C1 segment of cervical spinal cord (tissue), 14 donors: ENCODE measurements at places on chromosomes 2 and 18.
A peak's percentile ranks its signal among the peaks of the same experiment; 100 is the strongest.

DNA sequence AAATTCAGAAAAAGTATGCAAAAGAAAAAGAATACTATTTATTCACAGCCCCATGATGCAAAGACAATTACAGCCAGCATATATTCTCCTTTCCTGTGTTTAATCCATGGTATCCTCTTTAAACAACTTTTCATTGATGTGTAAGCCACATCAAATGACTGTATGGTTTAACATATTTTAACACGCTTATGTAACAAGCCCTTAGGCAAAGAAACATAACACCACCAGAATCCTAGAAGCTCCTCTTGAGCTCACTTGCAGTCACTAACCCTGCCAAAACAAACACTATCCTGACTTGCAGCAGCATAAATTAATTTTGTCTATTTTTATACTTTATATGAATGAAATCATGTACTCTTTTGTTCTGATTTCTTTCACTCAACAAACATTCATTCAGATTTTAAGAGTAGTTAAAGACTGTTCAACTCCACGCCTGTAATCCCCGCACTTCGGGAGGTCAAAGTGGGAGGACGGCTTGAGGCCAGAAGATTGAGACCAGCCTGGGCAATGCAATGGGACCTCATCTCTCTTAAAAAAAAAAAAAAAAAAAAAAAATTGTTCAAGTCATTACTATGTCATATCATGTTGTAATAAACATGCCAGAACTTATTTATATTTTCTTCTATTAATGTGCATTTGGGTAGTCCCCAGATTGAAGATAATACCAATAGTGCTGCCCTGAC, 226.3 kb downstream of the NBAS start:
- DNase-seq, result no peak

DNA sequence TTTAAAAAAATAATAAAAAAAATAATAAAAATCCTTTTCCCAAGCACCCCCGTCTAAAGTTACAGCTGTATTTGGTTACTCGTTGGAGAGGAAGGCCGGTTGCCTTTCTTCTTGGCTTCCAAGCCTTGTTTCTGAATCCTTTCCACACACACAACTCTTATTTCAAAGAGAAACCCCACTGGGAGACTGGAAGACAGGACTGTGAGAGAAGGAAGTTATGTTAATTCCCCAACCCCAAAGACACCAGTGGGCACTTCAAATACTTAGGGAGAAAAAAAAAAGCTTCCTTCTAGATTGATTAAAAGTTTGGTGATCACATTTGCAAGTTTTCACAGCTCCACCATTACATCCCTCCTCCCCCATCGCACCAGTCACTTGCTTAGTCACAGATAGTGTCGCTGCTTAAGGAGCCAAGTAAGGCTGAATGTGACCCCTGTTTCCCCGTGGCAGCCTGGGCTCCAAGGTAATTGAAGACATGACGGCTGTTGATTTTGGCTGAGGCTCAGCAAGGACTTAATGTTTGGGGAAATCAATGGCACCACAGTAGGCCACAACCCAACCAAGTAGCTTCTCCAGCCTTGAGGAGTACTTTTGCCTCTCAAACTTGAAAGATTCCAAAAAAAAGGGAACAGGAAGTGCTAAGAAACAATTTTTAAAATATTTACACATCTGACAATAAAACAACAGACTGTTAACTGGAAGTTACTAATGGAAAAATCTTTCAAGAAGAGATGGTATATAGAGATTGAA, 40.8 kb upstream of the FRZB start:
- DNase-seq, result no peak

DNA sequence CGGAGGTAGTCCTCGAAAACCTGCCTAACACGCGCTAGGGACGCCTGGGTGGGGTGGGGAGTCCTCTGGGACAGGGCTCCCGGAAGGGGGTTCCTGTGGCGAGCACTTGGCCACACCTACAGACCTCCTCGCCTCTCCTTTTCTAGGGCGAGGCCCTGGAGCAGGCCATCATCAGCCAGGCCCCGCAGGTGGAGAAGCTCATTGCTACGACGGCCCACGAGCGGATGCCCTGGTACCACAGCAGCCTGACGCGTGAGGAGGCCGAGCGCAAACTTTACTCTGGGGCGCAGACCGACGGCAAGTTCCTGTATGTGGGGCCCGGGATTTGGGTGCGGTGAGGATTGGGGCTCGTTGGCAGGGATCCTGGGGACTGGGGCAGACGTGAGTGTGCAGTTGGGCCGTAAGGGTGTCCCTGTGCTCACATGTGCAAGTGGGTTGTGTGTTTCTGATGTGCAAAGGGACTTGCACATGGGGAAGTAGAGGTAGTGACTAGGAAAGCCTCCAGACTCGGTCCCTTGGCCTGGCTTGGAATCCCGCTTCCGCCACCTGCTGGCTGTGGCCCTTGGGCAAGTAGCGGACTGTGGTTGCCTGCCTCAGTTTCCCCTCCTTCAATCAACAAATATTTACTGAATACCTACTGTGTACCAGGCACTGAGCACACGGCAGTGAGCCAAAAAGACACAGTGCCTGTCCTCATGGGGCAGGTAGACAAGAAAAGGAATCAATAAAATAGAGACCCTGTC, 11.7 kb downstream of the ZAP70 start:
- DNase-seq, result no peak

- no peak for DNase-seq
These were observed 24.2 kb downstream of the WDR75 start for GRCh38 chr2:189465478-189465877.

GRCh38 chr2:3132466-3132865, 245.2 kb downstream of the EIPR1 start:
- DNase-seq, result no peak

DNA sequence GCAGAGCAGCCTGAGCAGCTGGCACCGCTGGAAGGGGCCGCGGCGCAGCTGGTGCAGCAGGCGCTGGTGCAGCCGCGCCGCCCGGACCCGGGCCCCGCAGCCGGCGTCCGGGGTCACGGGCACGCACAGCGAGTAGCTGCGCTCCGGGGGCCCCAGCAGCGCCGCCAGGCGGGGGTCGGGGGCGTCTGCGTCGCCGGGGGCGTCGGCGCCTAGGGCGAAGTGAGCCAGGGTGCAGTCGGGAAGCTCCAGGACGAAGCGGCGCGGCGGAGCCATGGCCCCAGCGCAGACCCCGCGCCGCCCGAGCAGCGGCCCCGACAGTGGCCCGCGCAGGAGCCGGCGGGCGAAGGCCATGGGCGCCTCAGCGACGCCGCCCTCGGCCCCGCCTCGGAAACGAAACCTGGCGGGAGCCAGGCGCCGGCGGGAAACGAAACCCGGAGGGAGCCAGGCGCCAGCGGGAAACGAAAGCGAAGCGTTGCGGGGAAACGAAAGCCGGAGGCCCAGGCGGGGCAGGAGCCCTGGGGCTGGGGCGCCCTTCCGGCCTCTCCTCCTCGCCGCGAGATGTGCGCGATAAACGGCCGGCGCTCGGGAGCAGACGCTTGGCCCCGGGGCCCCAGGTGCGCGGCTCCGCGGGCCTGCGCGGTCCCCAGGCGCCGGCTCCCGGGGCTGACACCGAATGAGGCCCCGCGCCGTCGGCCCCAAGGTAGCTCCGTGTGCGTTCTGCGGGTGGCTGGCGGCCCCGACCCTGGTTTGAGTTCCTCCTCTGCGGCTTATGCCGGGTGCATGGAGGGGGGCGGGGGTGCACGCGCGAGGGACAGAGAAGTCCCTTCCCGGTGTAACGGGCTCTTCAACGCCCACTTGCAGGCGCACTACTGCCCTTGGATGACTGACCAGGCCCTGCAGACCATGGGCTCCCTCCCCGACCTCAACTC, at the start of gene CMPK2:
Gene CMPK2 (minus strand): TSS at position 562 of the 929 bp plus-strand sequence. CDS start 211 bp downstream, at position 351.
- DNase-seq, result peak; percentile 22

DNA sequence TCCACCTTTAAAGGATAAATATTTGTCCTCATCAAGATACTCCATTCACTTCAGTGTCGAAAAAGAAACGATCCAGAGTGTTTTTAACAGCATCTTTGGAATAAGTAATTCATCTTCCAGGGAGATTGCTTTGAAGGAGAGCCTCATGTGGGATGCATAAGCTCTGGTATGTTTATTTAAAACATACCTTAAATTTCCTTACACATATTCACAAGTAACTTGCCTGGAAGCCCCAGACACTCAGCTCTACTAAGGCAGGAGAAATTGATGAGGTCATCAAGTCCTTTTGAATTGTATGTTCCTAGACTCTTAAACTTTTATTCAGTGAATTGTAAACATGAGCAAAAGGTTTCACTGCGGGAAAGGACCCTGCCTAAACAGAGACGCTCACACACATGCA, 103.0 kb downstream of the CDK15 start:
- no peak for DNase-seq

DNA sequence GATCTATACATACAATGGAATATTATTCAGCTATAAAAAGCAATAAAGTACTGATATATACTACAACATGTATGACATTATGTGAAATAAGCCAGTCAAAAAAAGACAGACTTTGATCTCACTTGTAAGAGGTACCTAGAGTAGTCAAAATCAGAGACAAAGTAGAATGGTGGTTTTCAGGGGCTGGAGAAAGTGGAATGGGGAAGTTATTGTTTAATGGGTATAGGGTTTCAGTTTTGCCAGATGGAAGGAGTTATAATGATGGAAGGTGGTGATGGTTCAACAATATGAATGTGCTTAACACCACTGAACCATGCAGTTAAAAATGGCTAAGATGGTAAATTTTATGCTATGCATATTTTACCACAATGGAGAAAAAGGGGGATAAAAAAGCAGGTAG, 6.3 kb downstream of the COBLL1 start:
- no peak for DNase-seq

DNA sequence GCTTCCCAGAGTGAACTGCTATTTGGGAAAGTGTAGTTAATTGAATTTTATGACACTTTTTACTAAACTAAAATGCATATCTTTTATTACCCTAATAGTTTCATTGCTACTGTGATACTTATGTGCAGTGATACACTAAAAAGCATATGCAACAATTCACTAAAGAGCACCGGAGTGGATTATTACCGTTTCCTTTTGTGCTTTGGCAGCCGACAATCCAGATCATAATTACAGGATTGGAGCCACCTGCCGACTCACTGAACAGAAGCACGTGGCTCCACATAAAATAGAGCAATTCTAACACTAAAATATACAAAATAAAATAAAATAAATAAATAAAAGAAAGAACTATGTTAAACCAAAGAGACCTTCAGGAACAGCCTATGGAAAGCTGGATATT, 583.4 kb downstream of the NRXN1 start:
- DNase-seq, result no peak

GRCh38 chr18:8685141-8685913, 20.0 kb upstream of the MTCL1 start:
- no peak for DNase-seq
